GM06990 (cell line): ENCODE measurements at places on chromosomes 7 and 10.

GRCh38 chr10:101493782-101494281 is 94.2 kb downstream of the POLL start:
- no peak for DNase-seq

- no peak for DNase-seq
Observed at GRCh38 chr10:86104156-86104555, 262.4 kb downstream of the GRID1 start.

DNA sequence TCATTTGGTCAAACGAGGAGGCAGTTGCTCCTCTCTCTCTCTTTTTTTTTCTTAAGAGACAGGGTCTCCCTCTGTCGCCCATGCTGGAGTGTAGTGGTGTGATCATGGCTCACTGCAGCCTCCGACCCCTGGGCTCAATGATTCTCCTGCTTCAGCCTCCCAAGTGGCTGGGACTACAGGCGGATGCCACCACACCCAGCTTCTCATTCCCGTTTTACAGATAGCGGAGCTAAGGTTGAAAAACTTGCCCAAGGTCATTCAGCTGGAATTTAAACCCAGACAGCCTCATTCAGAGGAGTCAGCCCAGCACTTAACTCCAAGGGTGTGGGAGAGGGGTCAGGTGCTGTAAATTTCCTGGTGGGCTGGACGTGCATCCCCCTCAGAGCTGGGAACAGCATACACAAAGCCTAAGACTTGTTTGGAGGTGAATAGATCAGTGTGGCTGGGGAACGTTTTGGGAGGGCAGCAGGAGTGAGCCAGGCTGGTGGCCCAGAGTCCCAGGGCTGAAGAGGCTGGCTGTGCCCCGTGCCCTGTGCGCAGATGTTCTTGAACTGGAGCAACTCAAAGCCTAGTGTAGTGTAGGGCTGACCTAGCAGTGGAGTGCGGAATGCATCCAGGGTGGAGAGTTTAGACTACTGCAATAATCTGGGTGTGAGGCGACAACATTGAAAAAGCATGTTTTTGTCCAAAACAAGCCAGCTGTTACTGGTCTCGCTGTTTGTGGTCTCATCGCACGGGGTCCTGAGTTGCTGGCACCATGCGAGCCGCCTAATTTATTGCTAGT is 2.3 kb downstream of the HTRA1 start:
- DNase-seq, result no peak

GRCh38 chr10:86363833-86364490 is 2.6 kb downstream of the GRID1 start:
- no peak for DNase-seq

- no peak for DNase-seq
Observed at GRCh38 chr10:16470747-16471146, 33.9 kb downstream of the PTER start.

DNA sequence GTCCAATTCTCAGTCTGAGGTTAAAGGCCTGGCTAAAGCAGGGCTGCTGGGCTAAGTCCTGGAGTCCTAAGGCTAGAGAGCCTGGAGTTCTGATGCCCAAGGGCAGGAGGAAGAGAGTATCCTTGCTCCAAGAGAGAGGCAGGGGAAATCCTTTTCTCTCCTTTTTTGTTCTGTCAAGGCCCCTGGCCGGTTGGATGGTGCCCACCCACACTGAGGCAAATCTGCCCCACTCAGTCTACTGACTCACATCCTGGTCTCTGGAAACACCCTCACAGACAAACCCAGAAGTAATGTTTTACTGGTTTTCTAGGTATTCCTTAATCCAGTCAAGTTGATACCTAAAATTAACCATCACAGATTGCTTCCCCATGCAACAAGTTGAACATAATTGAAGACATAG is 23.0 kb downstream of the ZNF518A start:
- DNase-seq, result no peak

DNA sequence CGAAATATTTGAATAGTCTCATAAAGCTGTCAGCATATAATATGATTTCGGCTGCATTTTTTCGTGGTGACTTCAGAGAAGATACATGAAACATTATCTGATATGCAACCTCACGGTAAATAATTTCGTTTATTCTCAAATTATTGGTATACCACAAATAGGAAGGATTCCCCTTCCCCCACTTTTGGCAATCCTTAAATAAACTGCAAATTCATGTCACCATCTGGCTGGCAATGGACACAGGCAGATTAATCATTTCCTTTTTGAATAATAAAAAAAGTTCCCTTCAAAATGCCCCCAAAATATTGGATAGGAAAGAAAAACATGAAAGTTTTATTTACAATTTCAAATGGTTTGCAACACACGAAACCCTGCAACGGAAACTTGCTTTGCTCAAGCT is 234.5 kb upstream of the MEOX2 start:
- DNase-seq, result no peak

- no peak for DNase-seq
Observed at GRCh38 chr7:70313271-70313670, 715.0 kb downstream of the AUTS2 start.

DNA sequence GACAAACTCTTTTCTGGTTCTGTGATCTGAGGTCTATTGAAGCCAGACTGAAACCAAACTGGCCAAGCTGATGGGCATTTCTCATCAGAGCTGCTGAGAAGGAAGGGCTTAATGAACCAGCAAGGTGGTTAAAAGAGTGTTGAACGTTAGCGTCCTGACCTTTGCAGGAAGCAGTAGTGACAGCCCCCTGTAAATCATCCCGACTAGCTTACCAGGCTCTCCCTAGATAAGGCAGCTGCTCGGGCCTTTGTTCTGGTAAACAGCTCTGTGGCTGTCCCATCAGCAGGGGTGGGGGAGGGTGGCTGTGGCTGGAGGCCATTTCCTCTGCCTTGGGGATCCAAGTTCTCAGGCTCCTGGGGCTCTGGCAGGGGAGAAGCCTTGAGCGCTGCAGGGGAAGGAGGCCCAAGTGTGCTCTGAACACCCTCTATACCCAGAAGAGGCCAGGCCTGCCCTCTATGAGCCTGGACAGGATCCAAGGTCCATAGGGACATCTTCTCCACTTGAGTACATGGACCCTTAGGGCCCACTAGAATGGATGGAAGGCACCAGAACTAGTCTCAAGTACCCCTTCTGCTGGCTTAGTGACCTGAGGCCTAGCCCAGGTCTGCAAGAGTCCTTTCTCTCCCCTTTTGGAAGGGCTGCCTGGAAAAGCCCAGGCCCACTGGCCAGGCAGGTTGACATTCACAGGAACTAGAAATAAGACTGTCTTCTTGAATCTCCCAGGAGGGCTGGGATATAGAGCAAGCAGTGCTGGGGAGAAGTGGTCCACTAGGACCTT is 134.6 kb downstream of the ARHGAP22 start:
- DNase-seq, result no peak

DNA sequence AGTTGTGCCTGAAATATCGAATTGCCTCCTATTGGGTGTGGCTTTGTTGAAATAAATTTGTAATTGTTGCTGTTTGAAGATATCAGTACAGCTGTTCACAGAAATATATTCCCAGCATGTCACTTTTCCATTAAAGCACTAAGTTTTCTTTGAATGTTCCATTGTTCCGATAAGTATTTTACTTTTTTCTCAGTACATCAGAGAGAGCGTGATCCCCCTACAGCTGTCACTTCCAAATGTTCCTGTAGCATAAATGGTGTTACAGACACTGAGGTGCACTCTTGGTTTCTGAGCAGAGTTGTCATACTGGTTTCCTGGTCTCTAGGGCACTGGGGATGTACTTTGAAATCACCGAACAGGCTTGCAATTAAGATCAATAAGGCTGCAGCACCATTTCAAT is 189.2 kb downstream of the CCSER2 start:
- DNase-seq, result no peak

GRCh38 chr7:38051786-38052185 is 126.3 kb upstream of the STARD3NL start:
- DNase-seq, result no peak

DNA sequence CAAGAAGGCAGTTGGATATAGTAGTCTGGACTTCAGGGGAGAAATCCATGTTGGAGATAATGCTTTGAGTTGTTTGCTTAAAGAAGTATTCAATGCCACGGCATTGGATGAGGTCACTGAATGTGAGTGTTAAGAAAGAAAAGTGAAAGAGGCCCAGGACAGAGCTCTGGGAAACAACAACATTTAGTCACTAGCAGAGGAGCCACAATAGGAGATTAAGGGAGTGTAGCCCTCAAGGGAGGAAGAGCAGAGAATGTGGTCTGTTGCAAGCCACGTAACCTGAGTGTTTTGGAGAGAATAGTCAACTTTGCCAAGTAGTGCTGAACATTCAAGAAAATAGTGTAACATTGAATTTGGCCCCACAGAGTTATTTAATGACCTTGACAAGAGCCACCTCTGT is 114.7 kb downstream of the MYO3A start:
- DNase-seq, result no peak
